AG08395 (cell line): ENCODE measurements at places on chromosomes 16 and 17.
A peak's percentile ranks its signal among the peaks of the same experiment; 100 is the strongest.

GRCh38 chr16:8323153-8323552, 267.2 kb downstream of the TMEM114 start:
- no peak for DNase-seq

- DNase-seq = peak; percentile 20
Observed at GRCh38 chr17:37518826-37519225, 29.1 kb downstream of the DUSP14 start.

DNA sequence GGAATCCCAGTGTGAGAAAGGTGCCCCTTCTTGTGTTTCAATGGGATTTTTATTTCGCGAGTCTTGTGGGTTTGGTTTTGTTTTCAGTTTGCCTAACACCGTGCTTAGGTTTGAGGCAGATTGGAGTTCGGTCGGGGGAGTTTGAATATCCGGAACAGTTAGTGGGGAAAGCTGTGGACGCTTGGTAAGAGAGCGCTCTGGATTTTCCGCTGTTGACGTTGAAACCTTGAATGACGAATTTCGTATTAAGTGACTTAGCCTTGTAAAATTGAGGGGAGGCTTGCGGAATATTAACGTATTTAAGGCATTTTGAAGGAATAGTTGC, 567 bp downstream of the UBB start:
- no peak for DNase-seq

GRCh38 chr17:9279893-9280292, 258.6 kb downstream of the NTN1 start:
- no peak for DNase-seq

DNA sequence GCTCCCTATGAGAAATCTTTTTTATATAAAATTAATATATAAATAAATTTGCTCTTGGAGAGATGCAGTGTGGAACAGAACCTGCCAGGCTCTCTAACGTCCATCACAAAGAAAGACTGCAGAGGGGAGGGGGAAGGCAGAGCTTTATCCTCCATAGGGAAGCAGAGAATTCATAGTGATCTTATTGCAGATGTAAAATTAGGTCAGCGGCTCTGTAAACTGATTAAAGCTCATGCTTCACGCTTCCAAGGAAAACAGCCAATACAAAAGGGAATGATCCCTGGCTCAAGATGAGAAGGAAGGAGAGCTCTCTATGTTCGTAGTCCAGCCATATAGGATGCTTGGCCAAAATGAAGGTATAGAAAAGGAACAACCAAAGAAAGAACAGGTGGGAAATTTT, 532.3 kb upstream of the PSMD7 start:
- no peak for DNase-seq

GRCh38 chr16:4800290-4801041, 2.0 kb downstream of the ROGDI start:
- no peak for DNase-seq
